Tibial nerve (tissue), 4 donors: ENCODE measurements at places on chromosomes 2 and 18. TPM values are rescaled to one million over a fixed set of nuclear protein-coding genes. Genes with fewer than 3 reads are reported as not detected.

The KCNJ3 gene
- 11.8 TPM for total RNA-seq

- no peak for DNase-seq
- H3K4me3 ChIP-seq, result no peak overlapping the region
- no peaks in the 10 kb centered on the region for H3K36me3 ChIP-seq
- peaks cover 13% of the 10 kb centered on the region for H3K4me1 ChIP-seq
These were observed 58.2 kb downstream of the PLEKHM3 start for GRCh38 chr2:207967121-207967520.

DNA sequence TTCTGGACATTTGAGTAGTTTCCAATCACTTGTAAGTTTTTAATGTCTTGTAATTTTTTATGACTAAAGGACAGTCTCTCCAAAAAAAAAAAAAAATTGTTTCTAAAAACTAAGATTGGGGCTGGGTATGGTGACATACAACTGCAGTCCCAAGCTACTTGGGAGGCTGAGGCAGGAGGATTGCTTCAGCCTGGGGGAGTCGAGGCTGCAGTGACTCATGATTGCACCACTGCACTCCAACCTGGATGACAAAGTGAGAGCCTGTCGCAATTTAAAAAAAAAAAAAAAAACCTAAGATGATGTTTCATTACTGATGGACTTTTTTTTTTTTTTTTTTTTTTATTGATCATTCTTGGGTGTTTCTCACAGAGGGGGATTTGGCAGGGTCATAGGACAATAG is 34.4 kb upstream of the PKDCC start:
- no peaks in the 10 kb centered on the region for H3K36me3 ChIP-seq
- no peaks in the 10 kb centered on the region for H3K27me3 ChIP-seq
- no peak overlapping the region for H3K4me3 ChIP-seq
- DNase-seq, result no peak
- no peaks in the 10 kb centered on the region for H3K4me1 ChIP-seq

DNA sequence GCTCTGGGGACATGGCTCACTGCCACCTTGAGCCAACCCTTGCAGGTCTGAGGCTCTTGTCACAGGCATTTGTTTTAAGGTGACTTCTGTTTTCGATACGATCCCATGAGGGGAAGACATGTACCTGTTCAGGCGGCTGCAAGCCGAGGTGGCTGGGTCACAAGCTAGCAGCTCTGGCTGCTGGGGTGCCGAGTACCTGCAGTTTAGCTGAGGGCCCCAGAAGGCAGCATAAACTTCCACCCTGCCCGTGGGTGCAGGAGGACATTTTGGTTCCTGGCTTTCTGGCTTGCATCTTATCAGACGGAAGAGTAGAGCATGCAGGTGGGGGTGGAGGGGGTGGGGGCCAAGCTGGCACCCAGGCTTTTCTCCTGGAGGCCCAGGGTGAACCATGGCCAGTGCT is 28.4 kb downstream of the COA5 start:
- H3K36me3 ChIP-seq, result peaks cover 92% of the 10 kb centered on the region
- DNase-seq, result no peak
- H3K27ac ChIP-seq, result no peak overlapping the region
- H3K4me3 ChIP-seq, result no peak overlapping the region
- H3K27me3 ChIP-seq, result no peaks in the 10 kb centered on the region

GRCh38 chr2:179184610-179185009 is 80.0 kb downstream of the SESTD1 start:
- DNase-seq, result no peak

The RGPD3 gene
- total RNA-seq, result 0.84 TPM

- DNase-seq, result no peak
- H3K27me3 ChIP-seq, result no peaks in the 10 kb centered on the region
- no peaks in the 10 kb centered on the region for H3K36me3 ChIP-seq
- no peaks in the 10 kb centered on the region for H3K4me1 ChIP-seq
These were observed 864.2 kb upstream of the LRATD1 start for GRCh38 chr2:13768274-13768673.

DNA sequence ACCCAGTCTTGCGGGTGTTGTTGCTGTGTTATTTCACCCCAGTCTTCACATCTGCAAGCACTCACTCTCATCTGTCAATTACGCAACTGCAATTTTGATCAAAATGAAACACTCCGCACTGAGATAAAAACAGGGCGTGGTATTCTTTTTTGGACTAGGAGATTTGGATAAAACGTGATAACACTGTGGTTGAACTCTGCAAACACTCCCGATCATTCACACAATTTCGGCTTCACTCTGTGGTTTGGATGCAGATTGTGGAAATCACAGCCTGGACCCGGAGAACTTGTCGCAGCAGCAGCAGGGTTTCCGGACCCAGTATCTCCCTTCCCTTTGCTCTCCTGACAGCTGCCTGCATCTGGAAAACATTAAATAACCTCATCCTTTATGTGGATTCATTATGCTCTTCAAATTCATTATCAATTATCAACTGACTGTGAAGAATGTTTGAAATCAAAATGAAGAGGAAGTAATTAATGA is 49.4 kb upstream of the APCDD1 start:
- H3K27ac ChIP-seq, result no peak overlapping the region
- no peaks in the 10 kb centered on the region for H3K27me3 ChIP-seq
- no peak overlapping the region for H3K4me3 ChIP-seq
- no peaks in the 10 kb centered on the region for H3K4me1 ChIP-seq
- DNase-seq, result no peak

GRCh38 chr2:2056531-2056930 is 274.5 kb downstream of the MYT1L start:
- H3K4me1 ChIP-seq, result no peaks in the 10 kb centered on the region
- no peaks in the 10 kb centered on the region for H3K27me3 ChIP-seq
- H3K27ac ChIP-seq, result peak overlapping the region; percentile 5
- no peak for DNase-seq

DNA sequence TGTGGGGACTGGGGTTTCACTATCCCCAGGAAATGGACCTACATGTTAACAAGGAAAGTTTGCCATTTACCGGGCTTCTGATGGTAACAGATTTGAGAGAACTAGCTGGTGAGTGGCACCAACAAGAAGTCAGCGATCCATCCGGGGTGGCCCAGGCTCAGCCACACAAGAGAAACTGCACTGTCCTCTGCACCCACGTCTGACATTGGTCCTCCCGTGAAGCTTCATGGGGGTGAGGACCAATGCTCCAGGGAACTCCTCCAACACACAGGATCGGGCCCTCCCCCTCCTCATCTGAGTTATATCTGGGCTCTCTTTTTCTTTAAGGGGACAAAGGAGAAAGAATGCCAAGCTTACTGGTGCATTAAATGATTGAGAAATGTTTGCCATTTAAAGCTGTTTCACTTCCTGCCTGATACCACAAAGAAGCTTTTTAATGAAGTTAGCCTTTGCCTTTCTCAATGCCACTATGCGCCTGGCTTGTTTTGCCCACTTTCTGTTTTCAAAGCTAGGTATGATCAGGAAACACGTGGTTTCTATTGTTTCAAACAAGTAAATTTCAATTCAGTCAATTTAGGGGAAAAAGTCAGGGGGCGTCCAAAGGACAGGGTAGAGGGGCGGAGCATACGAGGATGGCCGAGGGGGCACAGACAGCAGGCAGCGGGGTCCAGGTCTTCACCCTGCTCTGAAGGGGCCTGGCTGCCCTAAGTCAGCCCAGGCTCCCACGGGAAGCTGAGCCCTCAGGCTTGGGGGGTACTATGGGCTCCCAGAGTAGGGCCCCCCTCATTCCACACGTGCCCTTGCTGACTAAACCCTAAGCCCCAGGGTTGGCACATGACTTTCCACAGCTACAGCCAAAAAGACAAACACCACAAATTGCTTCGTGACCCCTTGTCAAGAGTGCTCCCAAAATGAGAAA is 204.0 kb upstream of the ID2 start:
- H3K36me3 ChIP-seq, result no peaks in the 10 kb centered on the region
- peaks cover 9% of the 10 kb centered on the region for H3K4me1 ChIP-seq
- no peak overlapping the region for H3K27ac ChIP-seq

GRCh38 chr2:2482851-2483250 is 151.8 kb upstream of the MYT1L start:
- no peak overlapping the region for H3K4me3 ChIP-seq
- H3K4me1 ChIP-seq, result no peaks in the 10 kb centered on the region
- H3K36me3 ChIP-seq, result no peaks in the 10 kb centered on the region
- H3K27ac ChIP-seq, result no peak overlapping the region
- H3K27me3 ChIP-seq, result no peaks in the 10 kb centered on the region

- H3K4me1 ChIP-seq, result no peaks in the 10 kb centered on the region
- DNase-seq, result no peak
- no peaks in the 10 kb centered on the region for H3K27me3 ChIP-seq
- no peaks in the 10 kb centered on the region for H3K36me3 ChIP-seq
These were observed 878.8 kb downstream of the TSN start for GRCh38 chr2:122634256-122634655.

GRCh38 chr2:196172951-196173350 is 1.6 kb upstream of the STK17B start:
- no peak for DNase-seq
- no peaks in the 10 kb centered on the region for H3K36me3 ChIP-seq
- H3K4me3 ChIP-seq, result no peak overlapping the region
- H3K4me1 ChIP-seq, result no peaks in the 10 kb centered on the region
- no peaks in the 10 kb centered on the region for H3K27me3 ChIP-seq
